ENCODE measurements at places on chromosomes 5 and 9.

DNA sequence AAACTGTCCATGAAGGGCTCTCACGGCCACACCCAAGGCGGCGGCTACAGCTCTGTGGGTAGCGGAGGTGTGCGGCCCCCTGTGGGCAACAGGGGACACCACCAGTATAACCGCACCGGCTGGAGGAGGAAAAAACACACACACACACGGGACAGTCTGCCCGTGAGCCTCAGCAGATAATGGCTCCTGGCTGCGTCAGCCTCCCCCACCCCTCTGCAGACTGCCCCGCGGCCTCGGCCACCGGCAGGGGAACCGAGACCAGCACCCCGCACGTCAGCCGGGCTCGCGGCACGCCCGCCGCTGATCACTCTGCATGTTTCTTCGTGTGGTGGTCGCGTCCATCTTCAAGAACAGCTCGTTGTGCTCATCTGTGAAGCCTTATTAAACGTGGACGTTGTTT lies 41.5 kb downstream of the TENT4A start:
- DNase-seq, result no peak

DNA sequence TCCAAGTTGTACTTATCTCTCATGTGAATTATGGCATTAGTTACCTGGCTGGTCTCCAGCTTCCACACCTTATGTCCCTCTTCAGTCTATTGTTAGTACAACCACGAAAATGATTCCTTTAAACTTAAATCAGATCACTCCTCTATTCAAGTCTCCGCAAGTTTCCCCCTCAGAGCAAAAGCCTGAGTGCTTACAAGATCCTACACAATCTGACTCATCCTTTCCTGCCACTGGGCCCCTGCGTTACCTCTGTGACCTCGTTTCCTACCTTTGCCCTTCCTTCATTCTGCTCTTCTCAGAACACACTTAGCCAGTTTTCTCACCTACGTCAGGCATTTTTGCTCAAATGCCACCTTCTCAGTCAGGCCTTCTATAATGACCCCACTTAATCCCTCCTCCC lies 45.1 kb upstream of the GLIS3 start:
- no peak for DNase-seq

- DNase-seq, result no peak
These were observed 15.1 kb upstream of the RNF145 start for GRCh38 chr5:159224471-159224870.

- no peak for DNase-seq
These were observed 619.2 kb upstream of the CLINT1 start for GRCh38 chr5:158478139-158478538.

GRCh38 chr9:81848472-81848871 lies 79.8 kb upstream of the SPATA31D4 start:
- DNase-seq, result peak; percentile 16

DNA sequence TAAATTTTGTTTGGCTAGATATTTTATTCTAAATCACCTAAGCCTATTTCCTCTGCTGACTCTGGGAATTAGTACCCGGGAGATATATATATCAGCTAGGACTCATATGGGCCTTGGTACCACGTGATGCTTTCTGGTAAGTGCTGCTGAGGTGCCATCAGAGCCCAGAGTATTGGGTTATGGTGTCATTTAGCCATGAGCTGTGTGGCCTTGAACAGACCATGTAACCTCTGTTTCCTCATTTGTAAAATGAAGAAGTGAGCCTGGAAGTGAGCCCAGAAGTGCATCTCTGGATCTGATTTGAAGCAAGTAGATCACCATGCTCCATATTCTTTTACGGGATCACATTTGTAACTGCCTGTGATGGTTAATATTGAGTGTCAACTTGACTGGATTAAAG lies 126.1 kb downstream of the GPBP1 start:
- DNase-seq, result no peak

DNA sequence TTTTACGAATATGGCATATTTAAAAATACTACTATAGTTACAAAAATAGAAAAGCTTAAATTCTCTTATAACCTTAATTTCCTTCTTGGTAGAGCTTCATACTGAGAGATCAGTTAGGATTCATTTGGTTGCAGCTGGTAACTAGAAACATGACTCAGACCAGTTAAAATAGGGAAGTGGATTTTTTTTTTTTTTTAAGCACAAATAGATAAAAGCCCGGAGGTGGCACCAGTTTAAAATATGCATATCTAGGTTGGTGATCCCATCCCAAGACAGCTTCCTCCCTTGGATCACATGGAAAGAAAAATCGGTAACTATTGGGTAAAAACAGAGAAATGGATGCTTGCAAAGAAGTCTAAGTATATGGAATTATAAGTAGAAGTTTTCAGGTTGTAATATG lies 1634.3 kb downstream of the MAT2B start:
- DNase-seq, result no peak

- DNase-seq, result no peak
These were observed 367.1 kb downstream of the CDK5RAP2 start for GRCh38 chr9:120212853-120213200.

DNA sequence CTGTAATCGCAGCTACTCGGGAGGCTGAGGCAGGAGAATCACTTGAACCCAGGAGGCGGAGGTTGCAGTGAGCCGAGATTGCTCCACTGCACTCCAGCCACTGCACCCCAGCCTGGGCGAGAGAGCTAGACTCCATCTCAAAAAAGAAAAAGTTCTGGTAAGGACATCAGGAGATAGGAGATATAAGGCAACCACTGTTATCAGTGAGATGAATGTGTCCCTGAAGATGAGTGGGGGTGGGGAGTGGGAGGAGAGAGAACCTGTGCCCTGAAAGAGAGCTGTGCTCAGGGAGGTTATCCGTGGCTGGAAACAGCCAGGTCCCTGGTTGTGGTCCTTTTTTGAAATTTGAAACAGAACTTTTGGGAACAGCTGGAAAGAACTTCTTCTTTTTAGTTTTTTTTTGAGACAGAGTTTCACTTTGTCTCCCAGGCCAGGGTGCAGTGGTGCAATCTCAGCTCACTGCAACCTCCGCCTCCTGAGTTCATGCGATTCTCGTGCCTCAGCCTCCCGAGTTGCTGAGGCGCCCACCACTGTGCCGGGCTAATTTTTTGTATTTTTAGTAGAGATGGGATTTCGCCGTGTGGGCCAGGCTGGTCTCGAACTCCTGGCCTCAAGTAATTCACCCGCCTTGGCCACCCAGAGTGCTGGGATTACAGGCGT lies 2.6 kb downstream of the PTPA start:
- DNase-seq, result no peak

DNA sequence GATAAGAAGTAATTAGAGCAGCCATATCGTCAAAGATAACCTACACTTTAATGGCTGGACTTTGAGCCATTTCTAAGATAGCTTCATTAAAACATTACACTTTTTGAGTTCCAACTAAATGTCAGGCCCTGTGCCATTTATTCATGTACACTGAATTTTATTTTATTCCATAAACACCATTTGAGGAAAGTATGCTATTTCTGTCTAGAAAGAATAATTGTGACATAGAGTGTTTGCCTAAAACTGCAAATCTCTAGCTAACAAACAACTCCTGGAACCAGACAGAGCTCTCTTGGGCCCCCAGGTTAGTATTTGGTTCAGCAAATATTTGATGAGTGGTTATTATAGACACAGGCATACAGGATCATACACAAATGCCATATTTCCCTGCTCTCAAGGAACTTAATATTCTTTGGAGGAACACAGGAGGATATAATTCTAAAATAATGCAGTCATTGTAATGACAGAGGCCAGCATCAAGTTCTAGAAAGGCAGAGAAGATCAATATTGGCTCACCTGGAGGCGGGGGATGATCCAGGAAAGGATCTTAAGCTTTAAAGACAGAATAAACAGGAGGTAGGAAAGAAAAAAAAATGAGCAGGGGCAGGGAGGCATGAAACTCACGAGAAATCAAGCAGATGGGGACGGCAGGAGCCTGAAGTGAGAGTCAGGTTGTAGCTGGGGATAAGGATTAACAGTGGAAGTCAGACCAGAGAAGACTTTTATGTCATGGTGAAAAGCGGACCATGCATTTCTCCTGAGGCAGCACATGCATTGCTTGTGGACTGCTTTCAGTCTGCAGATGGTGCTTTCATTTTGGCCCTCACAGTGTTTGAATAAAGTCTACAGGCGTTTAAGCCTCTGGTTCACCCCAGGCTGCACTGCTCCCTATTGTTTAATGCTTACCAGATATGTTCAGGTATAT lies 127.7 kb downstream of the GCNT1 start:
- DNase-seq, result no peak

GRCh38 chr9:107216329-107216728 lies 66.8 kb upstream of the RAD23B start:
- DNase-seq, result no peak

- no peak for DNase-seq
These were observed 13.3 kb upstream of the C5orf15 start for GRCh38 chr5:133981714-133982113.

- DNase-seq, result no peak
These were observed 357.2 kb downstream of the ZSWIM6 start for GRCh38 chr5:61689153-61689846.

- DNase-seq, result no peak
These were observed 9.4 kb upstream of the GM2A start for GRCh38 chr5:151243564-151243963.

DNA sequence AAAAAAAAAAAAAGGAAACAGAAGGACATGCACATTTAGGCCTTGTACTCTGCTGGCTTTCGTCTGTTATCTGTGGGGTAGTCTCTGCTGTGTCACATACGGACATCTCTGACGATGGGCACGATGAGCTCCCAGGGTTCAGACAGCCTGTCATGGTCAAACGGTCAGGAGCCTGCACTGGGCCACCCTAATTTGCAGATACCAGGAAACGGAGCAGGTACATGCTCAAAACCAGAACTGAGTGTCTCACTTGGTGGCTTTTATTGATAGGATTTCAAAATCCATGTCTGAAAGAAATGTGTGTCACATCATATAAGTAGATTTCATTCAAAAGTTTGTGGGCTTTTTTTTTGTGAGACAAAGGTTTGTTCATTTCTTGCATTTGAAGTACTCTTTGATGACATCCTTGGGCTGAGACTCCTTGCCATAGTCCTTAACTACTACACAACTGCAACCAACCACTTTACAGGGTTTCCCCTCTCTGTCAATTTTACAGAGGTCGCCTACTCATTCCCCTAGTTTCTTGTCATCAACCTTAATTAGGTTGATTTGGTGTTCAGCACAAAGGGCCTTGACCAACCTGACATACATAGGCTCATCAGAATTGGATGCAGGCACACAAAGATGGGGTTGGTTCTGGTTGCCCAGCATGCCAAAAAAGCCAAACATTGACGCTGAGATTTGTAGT lies 9.0 kb downstream of the CKMT2 start:
- DNase-seq, result no peak

GRCh38 chr5:150295172-150295634 lies 5.6 kb upstream of the CAMK2A start:
- DNase-seq, result peak; percentile 80

GRCh38 chr9:82353631-82354278 lies 365.2 kb downstream of the SPATA31D1 start:
- no peak for DNase-seq

DNA sequence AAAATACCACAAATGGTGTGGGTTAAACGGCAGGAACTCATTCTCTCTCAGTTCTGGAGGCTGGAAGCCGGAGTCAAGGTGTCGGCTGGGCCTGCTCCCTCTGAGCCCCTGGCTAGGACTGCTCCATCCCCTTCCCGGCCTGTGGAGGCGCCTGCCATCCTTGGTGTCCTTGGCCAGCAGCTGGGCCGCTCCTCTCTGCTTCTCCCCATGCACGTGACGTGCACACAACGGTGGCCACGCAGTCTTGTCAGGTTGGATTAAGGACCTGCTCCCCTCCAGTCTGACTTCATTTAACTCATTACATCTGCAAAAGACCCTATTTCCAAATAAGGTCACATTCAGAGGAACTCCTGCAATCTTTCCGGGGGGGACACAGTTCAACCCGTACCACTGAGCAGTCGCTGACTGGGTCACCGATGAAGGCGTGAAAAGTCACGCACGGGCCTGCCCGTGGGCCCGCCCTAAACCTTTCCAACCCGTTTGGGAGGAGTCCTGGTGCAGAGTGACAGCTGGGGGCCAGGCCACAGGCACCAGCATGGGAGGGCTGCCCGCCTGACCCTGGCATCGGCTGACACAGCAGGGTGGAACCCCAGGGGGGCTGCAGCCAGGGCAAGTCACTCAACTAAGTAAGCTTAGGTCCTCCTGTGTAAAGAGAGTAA lies 135.2 kb downstream of the COL23A1 start:
- DNase-seq, result no peak

DNA sequence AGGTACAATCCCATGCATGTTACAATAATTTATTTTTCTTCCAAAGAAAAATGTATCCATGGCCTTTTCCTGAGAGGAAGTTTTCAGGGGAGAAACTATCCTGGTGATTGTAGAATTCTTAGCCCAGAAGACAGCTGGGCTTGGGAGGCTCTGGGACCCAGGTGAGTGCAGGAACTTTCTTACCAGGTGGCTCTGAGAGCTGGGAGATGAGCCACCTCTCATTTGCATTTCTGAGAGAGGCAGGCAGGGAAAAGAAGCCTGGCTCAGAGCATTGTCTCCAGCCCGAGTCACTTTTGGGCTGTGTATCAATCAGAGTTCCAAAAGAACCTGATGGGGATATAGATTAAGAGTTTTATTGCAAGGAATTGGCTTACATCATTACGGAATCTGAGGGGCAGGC lies 52.7 kb downstream of the ALG2 start:
- DNase-seq, result no peak

DNA sequence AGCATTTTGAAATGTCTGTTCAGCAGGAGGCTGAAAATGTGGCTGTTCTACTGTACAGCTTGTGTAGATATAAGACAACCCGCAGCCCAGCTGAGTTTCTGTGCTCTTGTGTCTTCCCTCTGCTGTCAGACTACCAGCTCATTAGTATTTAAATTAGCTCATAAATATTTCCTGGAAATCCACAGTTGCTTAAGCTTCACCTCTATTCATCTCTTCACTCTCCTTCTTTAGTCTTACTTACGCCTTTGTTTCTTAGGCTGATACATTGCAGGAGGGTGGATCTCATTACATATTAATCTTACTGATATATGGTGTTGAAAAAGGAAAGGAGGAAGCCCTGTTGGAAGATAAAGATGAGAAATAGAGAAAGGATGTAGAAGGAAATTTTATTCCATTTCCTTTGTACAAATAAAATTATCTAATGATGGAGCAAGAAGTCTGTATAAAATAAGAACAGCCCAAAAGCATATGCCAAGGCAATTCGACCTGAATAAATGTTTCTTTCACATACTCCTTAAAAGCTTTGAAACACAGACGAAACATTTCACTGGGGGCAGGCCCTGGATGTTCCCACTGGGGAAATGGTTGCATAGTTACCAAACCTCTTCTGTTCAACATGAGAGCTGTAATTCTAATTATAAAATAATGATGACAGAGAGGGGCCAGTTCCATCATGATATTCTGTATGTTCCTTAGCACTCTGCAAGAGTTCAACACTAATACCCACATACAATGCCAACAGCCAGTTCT lies 111.8 kb upstream of the APC start:
- no peak for DNase-seq

- no peak for DNase-seq
These were observed 11.3 kb downstream of the ZNF618 start for GRCh38 chr9:113887436-113887835.

- no peak for DNase-seq
These were observed 64.6 kb upstream of the VCAN start for GRCh38 chr5:83406906-83407305.

GRCh38 chr5:61306531-61307131 lies 25.4 kb upstream of the ZSWIM6 start:
- no peak for DNase-seq

- DNase-seq, result no peak
These were observed 90.9 kb upstream of the MTAP start for GRCh38 chr9:21711504-21711903.
